ENCODE measurements at places on chromosomes 5 and 9.

- no peak for DNase-seq
Measured at GRCh38 chr5:1513326-1514026, 10.3 kb downstream of the LPCAT1 start.

DNA sequence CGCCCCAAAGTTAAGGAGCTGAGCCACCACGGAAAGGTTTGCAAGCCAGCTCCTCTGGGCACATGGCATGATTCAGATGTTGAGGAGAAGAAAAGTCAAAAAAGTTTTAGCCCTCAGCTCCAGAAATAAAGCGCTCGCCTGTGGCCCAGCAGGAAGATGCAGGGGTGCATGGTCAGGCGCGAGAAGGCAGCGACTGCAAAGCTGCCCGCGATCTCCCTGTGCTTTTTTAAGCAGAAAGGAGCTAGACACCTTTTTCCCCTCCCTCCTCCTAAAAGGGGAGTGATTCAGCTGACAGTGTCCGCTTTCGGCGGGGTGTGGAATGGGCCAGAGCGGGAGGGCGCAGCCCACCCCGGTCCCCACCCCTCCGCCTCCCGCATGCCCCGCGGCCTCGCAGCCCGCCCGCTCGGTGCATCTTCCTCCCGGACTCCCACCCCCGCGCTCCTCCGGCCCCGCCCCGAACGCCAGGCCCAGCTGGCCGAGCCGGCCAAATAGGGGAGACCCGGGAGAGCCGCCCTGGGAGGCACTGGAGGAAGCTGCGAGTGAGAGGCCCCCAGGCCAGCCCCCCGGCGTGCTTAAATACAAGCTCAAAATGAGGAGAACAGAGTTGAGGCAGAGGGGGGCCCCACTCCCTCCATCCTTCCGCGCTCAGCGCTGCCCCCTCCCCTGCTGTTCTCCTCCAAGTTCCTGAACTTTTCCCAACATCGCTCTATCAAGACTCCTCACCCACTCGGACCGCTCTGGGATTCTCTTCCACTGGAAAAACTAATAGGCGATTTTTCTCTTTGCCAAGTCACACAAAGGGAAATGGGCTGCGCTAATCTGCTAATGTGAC, at the start of gene ADAMTS12:
ADAMTS12 (minus strand) TSS at position 203 of the 832 bp plus-strand sequence; CDS start at position 69, 134 bp downstream.
- DNase-seq = no peak

DNA sequence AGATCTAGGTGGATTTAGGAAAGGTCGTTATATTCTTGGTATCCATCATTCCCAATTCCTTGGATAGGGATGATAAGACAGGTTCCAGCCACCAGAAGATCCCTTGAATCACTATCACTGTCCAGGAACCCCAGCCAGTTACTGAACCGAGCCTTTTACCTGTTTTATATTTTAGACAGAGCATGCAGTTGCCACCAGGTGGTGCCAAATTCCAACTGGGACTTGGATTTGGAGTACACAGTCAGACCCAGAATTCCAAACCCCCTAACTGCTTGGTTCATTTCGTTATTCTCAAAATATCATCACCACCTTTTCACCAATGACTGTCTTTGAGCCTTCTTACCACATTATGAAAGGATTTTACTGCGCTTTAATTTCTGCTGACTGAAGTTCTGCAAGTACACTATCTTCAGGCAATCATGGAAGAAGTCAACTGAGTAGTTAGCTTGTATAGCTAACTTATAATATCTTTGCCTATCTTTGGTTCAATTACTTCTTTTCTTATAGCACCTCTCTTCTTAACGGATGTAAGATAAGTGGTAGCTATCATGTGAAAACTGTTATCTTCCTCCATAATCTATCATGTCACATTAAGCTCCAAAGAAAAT, 191.8 kb downstream of the PRR16 start:
- no peak for DNase-seq

- no peak for DNase-seq
Measured at GRCh38 chr9:96025995-96026602, 150.6 kb downstream of the ERCC6L2 start.

- no peak for DNase-seq
Measured at GRCh38 chr9:126704157-126704891, 90.6 kb downstream of the LMX1B start.

- no peak for DNase-seq
Measured at GRCh38 chr5:1227667-1228066, 2.5 kb downstream of the SLC6A18 start.

- no peak for DNase-seq
Measured at GRCh38 chr5:169592937-169593650, 9.5 kb downstream of the SPDL1 start.

- no peak for DNase-seq
Measured at GRCh38 chr9:134781591-134782302, 98.9 kb upstream of the FCN2 start.

- DNase-seq = no peak
Measured at GRCh38 chr5:3381206-3381825, 214.3 kb upstream of the IRX1 start.

GRCh38 chr9:128056086-128056485, 11.0 kb downstream of the NAIF1 start:
- no peak for DNase-seq

GRCh38 chr5:147930769-147931168, 24.4 kb upstream of the C5orf46 start:
- no peak for DNase-seq

GRCh38 chr5:152092580-152092979, 167.9 kb upstream of the GLRA1 start:
- DNase-seq = no peak

DNA sequence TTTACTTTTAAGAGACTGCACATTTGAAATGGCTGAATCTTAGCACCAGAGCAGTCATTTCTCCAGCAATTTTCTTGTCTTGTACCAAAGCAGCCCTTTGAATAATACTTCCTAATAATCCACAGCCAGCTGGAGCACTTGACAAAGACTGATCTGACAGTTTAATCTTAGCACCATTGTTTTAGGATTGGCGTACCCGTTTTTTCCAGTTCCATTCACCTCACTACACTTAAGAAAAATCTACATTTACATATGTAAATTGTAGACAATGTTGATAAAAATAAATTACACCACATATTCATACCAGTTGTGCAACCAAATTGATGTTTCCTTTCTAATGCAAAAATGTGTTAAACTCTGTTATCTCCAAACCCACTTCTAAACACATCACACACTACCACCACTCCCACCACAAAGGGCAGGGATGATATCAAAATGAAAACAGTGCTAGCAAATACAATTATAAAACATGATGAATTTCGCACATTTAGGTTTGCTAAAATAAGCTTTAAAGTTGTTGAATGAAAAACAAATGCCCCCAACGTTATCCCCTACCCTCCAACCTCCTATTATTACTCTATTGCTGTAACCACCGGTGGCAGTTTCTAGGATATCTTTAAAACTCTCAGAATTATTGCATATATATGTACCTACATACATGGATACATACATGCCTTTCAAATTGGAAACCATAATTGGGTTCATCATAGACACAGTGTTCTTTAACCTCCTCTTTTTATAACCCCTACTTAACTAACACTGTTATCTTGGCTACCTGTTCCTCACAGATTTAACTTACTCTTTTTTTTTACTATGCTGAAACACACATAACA, 21.5 kb downstream of the SERINC5 start:
- DNase-seq = no peak

DNA sequence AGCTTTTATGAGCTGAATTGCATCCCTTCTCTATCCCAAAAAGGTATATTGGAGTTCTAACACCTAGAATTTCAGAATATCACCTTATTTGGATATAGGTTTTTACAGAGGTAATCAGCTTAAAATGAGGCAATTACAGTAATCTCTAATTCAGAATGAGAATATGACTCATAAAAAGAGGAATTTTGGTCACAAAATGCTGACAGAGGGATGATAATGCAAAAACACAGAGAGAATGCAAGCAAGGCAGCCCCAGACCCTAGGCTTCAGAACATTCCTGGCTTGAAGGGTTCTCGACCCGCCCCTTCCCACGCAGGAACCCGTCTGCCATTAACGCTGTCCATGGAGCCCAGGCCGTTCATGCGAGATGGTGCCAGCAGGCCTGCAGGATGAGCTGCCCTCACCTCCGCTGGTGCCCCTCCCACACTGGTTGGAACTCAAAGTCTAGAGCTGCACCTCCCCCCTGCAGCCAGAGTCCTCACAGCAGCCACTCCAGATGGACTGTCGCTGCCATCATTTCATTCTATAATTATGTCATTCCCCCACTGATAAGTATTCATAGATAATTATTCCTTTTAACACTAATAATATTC, 1173.4 kb upstream of the ACO1 start:
- DNase-seq = no peak

DNA sequence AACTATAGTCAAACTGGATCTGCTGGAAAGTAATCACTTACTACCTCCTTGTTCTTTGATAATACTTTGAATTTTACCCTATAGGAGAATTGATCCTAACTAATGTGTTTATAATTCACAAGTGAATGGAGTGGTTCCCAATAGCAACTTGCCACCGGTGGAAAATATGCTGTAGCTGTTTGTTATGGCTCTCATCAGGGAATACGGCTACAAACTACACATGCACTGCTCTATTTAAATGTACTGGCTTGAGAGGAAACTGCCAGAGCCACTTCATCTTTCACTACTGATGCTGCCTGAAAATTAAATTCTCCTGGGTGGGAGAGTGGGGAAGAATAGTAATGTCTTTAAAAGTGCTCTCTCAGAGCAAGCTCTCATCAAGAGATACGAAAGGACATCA, 448.5 kb upstream of the GRAMD2B start:
- DNase-seq = no peak

DNA sequence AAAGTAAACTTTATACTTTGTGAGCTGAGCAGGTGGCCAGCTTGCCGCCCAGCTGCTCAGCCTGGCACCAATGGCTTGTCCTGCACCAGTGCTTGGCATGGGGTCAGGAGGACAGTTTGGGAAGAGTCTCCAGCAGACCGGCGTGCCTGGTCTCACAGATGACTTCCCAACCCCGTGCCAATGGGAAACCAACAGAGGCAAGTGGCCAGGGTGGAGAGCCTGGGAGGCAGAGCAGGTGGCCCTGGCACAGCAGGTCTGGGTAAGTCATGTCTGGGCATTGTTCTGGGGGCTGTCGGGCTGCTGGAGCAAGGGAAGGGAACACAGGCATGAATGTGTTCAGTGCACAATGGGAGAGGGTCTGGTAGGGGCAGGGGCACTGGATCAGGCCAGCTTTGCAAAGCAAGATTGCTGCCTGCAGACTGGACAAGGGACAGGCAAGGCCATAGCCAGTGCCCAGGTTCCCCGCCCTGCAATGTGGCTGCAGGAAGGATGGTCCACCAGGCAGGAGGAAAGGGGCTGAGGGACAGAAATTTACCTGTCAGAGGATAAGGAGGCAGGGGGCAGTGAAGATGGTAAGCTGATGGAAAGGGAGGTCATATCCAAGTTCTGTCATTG, 76.2 kb upstream of the ALDH1B1 start:
- DNase-seq = no peak

DNA sequence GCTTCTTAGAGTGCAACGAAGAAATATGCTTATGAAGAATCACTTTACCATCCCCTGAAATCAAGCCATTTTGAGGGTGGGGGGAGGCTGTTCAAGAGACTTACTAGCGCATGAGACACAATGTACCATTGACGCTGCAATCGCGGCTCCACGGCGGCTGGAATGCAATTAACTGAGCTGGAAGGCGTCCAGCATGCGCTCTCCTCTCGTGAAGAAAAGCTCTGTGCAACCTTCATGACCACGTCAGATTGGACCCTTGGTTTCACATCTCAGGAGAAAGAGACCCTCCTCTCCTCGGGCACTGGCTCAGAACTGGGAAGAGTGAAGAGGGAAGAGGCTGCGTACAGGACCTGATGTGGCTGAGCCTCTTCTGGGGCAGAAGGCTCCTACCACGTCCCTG, 138.5 kb upstream of the IRX2 start:
- DNase-seq = no peak

- no peak for DNase-seq
Measured at GRCh38 chr5:168583742-168584482, 4.7 kb upstream of the PANK3 start.

DNA sequence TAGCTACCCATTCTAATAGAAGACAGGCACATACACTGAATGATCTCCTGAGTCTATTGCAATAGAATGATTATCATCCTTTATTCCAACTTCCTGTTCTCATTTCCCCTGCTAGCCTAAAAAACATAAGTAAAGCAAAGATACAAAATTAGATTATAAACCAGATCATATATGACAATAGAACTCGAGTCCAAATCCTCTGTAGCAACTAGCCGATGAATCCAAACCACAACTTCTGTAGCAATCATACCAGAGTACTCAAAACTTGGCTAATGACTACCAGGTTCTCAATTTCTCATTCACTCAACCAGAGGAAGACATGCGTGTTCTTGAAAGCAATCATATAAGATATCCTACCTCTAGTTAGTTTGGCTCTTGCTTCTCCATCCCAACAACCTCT, 622.1 kb downstream of the PSAT1 start:
- DNase-seq = no peak

- no peak for DNase-seq
Measured at GRCh38 chr5:180329606-180330269, 23.4 kb downstream of the GFPT2 start.

GRCh38 chr5:53116597-53116996, 7.0 kb upstream of the MOCS2 start:
- DNase-seq = no peak

- DNase-seq = no peak
Measured at GRCh38 chr5:143413958-143414669, 10.6 kb upstream of the NR3C1 start.

All from T-helper 22 cell (primary cell).